ENCODE measurements at places on chromosomes 13 and 19. TPM values are rescaled to one million over a fixed set of nuclear protein-coding genes. Genes with fewer than 3 reads are reported as not detected.
A peak's percentile ranks its signal among the peaks of the same experiment; 100 is the strongest.

The MBD3L5 gene
- not detected for total RNA-seq

The PRPF31 gene
- 65.9 TPM for total RNA-seq

The OXGR1 gene
- not detected for total RNA-seq

The HSPB6 gene
- not detected for total RNA-seq

- DNase-seq, result no peak
Measured at GRCh38 chr13:47904891-47905290, 96.2 kb downstream of the SUCLA2 start.

GRCh38 chr13:75372923-75373841 is 108.8 kb downstream of the TBC1D4 start:
- no peak for DNase-seq

GRCh38 chr19:27922970-27923369 is 1290.0 kb downstream of the UQCRFS1 start:
- no peak for DNase-seq

GRCh38 chr13:91889641-91890040 is 491.2 kb downstream of the GPC5 start:
- no peak for DNase-seq

- no peak for DNase-seq
Measured at GRCh38 chr13:110327051-110327721, 20.1 kb downstream of the COL4A2 start.

DNA sequence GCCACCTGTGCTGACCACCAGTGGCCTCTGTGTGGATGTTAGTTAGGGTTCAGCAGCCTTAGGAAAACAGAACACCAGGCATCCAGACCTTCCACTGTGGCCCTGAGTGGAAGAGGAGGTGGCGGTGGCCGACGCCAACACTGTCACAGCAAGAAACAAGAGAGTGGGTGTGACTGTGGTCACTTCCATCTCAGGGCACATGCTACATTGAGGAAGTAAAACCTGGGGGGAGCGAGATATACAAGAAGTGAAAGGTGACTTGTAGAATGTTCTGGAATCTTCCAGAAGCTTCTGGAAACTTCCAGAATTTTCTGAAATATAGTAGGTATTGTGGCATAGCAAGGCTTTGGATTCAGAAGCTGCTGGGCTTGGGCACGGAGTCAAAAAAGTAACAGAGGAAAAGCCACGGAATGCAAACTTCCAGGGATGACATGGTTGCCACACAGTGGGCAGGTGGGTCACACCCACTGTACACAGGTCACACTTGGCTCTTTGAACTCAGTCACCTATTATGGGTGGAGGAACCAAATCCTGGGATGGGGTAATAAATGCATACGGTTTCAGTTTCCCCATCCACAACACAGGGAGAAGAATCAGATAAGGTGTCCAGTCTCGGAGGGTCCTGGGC is 24.3 kb downstream of the GNG7 start:
- no peak for DNase-seq

DNA sequence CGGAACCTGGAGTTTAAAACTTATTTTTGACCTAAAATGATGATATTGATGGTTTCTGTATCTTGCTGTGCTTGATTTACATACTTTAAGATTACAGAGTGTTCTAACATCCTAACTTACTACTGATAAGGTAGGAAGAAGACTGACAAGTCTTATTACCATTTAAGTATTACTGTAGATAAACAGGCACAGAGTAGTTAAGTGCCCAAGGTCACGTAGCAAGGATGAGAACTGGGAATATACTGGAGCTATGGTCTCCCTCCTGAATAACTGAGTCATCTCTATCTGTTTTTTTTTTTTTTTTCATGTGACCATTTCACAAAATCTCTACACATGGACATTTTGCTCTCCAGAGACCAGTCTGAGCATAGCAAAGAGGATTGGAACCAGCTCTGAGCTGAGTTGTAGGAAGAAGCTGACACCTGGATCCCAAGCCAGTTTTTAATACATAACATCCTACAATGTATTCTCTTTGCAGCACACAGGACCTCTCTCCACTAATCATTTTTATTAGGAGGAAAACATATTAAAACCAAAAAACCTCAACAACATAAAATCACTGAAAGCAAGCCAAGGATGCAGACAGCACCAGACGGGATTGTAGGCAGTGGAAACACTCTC is 173.5 kb downstream of the DNAJC15 start:
- no peak for DNase-seq

DNA sequence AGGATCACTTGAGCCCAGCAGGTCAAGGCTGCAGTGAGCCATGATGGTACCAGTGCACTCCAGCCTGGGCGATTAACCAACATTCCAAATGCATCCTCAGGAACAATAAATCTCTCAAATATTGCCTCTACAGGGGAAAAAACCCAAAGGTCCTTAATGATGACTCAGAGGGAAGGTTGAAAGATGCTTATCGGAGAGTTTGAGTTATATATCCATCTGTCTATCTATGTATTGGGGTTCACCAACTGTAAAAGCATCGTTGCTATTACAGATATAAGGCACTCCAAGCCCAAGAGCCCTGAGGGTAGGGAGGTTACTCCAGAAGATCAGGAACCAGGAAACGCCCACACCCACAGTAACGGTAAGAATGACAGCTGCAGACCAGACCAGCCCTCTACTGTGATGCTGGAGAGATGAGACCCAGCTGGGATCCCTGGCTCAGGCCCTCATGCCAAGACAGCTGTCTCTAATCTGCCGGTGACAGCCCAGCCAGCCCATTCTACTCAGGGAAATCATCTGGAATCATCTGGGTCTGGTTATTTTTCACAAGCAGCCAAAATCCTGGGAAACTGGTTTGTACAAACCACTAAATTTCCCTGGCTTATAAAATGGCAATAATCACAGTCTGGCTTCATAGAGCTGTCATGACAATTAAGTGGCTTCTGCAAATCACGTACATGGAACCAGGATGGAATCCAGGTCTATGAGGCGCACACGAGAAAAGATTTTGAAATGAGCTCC is 23.8 kb downstream of the TEX101 start:
- DNase-seq, result peak; percentile 28

GRCh38 chr13:73292127-73292526 is 233.3 kb downstream of the KLF5 start:
- DNase-seq, result no peak

GRCh38 chr19:15120135-15121026 is 13.2 kb downstream of the SYDE1 start:
- DNase-seq, result no peak

- no peak for DNase-seq
Measured at GRCh38 chr19:338421-338820, 6.2 kb downstream of the MIER2 start.

DNA sequence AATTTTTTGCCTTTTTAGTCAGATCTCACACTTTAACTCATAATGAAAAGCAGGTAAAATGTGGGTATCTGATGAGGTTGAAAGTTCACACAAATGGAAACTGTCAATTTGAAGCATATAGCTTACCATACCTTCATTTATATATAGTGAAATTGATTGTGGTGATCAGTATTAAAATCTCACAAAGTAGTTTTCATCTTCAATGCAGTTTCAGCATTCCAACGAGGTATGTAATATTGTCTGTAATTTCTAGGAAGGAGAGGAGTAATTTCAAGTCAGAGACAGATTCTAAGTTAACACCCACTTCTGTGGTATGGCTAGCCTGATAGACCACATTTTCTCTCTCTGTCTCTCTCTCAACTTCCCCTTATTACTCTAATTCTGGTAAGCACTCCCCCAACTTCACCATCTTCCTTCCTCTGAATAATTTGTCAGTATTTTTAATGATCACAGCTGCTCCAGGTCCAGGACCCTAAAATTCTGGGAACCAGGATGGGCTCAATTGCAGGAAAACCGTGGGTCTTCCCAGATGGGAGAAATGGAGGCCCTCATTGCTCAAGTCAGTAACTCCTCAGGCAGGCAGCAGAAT is 455.7 kb downstream of the FGF9 start:
- DNase-seq, result peak; percentile 21

- DNase-seq, result no peak
Measured at GRCh38 chr19:49790866-49791265, 22.2 kb downstream of the FUZ start.

DNA sequence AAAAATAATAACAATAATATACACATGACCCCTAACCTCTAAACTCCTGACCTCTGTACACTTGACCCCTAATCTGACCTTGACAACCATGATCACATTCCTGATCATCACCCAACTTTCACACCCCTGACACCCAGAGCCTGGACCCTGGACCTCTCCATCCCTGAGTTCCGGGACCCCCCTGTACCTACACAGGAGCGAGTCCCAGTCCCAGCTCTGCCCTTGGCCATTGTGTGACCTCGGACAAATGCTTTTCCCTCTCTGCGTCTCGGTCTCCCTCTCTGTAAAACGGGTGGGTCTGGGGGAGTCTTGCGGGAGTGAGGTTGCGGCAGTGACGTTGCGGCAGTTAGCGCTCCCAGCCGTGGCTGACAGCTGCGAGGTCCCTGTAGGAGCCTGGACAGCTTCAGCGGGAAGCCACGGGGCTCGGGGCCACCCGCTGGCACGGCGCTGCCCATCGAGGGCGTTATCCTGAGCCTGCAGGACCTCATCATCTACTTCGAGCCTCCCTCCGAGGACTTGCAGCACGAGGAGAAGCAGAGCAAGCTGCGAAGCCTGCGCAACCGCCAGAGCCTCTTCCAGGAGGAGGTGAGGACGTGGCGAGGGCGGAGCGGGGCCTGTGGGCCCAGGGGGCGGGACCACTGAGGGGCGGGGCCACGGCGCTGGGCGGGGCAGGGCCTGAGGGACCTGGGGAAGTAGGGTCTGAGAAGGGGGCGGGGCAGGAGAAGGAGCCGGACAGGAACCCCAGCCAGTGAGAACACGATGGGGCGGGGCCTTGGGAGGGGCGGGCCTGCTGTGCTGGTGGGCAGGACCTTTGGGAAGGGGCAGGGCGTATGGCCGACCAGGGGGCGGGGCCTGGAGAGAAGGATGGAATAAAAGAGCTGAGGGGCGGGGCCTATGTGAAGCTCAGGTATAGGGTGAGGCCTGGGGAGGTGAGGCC is 19.2 kb downstream of the RYR1 start:
- DNase-seq, result no peak

GRCh38 chr19:13505761-13506470 is 363 bp downstream of the CACNA1A start:
- peak; percentile 16 for DNase-seq

DNA sequence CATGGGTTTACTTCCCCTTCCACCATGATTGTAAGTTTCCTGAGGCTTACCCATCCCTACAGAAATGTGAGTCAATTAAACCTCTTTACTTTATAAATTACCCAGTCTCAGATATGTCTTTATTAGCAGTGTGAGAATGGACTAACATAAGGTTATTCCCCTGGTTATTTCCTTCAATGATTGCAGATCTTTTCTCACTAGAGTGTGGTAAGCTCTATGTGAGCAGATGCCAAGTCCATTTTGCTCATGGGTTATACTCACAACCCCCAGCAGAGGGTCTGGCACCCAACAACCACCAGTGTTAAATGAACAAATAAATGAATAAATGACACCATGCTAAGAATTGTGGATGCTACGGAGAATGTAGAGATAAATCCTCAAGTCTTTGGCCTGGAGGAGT is 472.8 kb downstream of the LIG4 start:
- no peak for DNase-seq

GRCh38 chr19:44876930-44877535 is 14.0 kb upstream of the TOMM40 start:
- DNase-seq, result no peak

DNA sequence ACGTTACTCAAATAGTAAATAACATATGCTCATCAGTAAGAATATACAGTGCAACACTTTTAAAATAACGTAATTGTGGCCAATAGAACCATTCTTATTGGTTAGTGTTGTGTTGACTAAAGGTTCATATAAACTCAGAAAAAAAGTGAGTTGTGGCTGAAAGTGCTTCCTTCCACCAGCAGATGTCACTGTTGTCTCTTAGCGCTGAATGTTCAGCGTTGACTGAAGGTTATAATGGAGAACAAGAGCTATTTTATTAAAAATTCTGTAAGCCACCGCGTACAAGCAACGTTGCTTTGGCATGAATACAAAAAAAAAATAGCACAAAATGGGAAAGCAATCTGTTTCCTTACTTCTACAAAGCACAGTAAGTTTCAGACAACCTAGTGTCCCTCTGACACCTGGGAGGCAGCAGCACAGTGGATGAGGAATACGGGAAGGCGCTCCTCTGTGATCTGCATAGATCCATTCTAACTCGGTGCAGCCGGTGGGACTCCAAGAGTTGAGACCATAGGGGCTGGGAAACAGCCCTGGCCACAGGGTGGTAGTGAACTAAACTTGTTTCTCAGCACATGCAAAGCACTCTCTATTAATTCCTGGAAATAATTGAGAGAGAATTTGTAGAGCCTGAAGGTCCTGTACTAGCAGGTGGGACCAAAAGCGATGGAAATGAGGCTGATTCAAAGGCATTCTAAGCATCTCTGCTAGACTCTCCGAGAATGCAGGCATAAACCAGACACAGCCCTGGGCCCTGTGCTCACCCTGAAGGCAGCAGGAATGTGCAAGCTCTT is 23.9 kb upstream of the OXGR1 start:
- DNase-seq, result peak; percentile 70
